ENCODE measurements at places on chromosomes 6 and 20. TPM values are rescaled to one million over a fixed set of nuclear protein-coding genes. Genes with fewer than 3 reads are reported as not detected.
A peak's percentile ranks its signal among the peaks of the same experiment; 100 is the strongest.

DNA sequence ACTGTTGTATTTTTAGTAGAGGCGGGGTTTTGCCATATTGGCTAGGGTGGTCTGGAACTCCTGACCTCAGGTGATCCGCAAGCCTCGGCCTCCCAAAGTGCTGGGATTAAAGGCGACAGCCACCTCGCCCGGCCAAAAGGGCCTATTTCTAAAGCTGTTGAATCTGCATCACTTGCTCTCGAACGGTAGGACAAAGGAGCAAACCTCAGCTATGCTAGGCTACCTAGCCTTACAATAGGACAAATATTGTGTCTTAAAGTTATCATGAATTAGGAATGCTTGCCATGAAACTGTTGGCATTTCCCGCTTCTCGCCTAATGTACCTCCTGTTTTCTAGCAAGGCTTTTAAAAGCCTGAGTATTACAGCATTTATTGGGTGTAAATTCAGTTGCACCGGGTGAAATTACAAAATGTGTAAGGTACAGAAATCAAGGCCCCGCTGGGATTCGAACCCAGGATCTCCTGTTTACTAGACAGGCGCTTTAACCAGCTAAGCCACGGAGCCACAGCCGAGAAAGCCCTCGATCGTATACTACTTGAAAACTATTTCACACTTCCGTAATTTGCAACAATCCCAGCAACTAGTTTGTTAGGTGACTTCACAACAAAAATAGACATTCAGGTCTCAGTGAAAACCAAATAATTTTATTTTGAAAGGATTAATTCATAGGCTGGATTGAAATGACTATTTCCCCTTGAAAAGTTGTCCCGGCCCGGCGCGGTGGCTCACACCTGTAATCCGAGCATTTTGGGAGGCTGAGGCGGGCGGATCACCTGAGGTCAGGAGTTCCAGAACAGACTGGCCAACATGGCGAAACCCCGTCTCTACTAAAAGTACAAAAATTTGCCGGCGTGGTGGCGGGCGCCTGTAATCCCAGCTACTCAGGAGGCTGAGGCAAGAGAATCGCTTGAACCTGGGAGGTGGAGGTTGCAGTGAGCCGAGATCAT, 211.6 kb upstream of the ZNF184 start:
- peak; percentile 85 for DNase-seq

NKAIN2 gene
- not detected for total RNA-seq

SLC17A1 gene
- total RNA-seq = 0.28 TPM

DNA sequence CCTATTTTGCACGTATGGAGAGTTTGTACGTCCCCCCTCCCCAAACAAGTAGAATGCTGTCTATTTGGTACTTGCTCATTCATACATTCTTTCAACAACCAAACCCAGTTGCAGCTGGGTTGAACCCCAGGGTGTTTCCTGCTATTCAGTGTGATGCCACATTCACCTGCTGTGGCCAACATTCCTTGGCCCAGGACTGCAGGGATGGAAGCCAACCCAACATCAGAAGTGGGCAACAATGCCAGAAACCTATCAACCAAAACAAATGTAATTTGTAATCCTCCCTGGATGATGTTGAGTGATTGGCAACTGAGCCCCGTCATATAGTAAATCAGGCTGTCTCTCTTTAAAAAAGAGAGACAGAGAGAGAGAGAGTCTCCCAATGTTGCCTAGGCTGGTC, 8.9 kb downstream of the NT5E start:
- DNase-seq = no peak

DNA sequence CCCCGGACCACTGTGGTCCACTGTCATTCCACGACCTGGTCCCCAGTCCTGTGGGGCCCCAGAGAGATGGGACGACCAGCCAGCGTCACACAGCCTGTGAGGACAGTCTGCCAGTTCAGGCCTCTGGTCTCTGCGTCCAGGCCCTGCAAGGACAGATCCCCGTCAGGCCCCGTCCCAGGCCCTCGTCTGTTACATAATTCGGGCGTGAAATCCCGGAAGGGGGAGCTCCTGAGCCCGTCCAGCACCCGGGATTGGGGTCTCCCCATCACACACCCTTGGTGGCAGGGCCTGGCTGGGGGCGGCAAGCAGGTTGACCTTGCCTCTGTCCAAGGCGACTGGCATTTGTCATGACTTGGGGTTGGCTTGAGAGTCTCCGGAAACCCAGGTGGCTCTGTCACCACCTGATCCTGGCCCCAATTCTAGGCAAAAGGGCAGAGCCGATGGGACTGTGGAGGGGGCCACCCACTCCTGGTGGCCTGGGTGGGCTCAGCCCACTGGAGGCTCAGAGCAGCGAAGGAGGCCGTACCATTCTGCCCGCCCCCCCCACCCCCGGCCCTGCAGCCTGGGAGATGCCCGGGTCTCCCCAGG, 73.8 kb upstream of the GATA5 start:
- no peak for DNase-seq

DNA sequence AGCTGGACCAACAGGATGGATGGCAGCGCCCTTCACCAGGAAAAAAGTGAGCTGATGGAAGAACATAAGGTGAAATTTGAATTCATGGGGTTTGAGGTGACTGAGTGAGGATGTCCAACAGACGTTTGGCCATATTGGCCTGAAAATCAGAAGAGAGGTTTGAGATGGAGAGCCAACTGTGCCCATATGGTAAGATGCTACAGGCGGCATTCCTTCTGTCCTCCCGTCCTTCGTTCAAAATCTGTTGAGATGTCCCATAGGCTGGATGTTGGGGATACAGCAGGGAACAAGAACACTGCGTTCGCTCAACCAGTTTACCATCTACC, 468 bp upstream of the CMTR1 start:
- DNase-seq = no peak

DNA sequence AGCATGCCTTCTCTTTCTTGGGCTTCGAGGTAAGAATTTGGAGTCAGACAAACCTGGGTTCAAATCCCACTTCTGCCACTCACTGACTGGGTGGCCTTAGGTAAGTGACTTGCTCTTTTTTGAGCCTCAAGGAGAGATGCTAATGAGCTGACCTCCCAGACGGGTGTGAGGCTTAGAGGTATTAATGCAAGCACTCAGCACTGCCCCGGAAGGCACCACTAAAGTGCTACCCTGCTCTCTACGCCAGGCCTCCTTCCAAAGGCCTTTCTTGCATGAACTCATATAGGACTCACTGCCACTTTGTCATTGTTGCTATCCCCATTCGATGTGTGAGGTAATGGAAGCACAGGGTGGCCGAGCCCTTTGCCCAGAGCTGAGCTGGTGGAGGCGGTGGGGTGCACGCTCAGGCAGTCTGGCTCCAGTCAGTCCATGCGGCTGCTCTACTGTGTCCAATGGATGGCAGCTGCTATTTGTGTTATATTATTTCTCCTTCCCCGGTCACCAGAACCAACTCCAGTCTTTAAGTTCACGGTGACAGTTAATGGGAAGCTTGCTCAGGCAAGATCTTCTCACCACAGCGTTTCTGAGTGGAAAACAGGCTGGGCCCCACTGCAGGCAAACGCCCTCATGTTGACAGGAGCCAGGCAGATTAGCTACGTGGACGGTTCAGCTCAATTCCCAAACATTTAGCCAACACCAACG, 55.2 kb upstream of the MLN start:
- no peak for DNase-seq

DNA sequence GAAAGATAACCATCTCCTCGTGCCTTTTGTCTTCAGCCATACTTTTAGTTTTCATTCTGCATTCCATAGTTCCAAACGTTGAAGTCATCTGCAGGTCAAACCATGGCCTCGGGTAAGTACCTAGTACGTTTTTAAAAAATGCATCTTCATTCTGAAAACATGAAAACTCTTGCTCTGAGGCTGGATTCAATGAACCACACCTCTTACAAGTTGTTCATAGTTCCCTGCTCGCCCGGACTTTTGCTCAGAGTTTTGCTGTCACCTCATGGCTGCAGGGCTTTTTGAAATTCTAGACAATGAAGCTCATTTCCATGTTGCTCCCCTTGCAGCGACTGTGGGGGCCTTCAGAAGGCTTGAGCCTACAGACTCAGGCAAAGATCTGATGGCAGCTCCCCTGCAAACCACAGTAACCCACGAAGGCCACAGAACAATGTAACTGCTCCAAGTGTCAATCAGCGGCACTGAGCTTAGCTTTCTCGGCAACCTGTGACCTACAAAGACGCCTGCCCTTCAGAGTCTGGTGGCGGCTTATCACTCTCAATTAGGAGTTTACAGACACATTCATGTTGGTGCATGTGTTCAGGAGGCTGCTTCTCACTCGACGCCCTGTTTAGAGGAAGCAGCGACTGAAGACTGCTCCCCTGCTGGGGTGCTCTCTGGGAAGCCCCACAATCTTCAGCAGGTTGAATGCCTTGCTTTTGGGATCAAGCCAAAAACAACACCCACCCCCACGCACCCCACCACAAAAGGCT, 61.2 kb downstream of the FOXC1 start:
- no peak for DNase-seq

- DNase-seq = no peak
Observed at GRCh38 chr20:41030531-41031242, 2.1 kb downstream of the TOP1 start.

GRCh38 chr20:50859161-50859560, 64.3 kb downstream of the BCAS4 start:
- DNase-seq = no peak

DNA sequence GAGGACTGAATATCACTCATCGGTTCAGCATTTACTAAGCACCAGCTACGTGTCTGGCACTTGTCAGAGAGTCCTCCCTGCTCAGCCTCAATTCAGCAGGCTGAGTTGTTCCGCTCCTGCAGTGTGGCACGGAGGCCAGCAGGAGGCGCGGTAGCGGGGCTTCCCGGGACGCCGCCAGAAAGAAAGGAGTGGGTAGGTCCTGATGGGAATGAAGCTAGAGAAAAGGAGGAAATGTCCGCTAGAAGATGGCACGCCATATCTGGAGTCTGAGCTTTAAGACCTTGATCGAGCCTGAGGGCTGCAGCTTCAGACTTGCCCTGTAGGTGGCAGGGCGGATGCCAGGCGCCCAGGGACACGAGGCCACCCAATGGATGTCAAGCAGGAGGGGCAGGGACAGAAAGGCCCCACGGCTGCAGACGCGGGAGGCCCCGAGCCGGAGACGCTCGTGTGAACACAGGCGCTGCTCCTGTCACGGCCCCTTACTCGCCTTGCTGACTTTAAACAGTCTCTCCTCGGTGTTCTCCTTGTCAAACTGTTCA, 18.7 kb downstream of the SERPINB6 start:
- peak; percentile 86 for DNase-seq

DNA sequence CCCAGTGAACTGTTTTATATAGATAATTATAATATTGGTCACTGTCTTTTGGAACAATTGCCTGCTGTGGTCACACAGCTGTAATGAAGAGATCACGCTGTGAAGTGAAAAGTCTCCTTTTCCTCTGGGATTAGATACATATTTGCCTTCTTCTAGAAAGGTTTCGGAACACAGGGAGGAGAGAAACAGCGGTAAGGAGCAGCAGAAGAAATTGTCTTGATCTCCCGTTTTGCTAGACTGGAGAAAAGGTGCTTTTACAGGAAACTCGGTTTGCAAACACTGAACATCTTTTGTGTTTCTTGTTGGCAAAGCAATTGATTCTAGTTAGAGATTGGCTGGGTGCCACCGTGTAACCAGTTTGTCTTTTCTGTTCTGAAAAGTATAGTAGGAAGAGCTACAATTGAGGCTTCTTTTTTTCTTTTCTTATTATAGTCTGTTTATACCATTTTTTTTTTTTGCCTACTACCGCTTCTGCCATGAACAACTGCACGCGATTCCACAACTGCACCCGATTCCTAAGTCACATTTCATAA, 404.1 kb upstream of the ID4 start:
- no peak for DNase-seq

- no peak for DNase-seq
Observed at GRCh38 chr6:55320696-55321086, 6.6 kb upstream of the GFRAL start.

Data from activated CD4-positive, alpha-beta T cell treated with anti-CD3 and anti-CD28 coated beads, Interleukin-2, amount 10 ng/mL, durations not matched to agents 24 days and 14 days (primary cell).